T-helper 9 cell (primary cell): ENCODE measurements at places on chromosomes 16 and 17.

DNA sequence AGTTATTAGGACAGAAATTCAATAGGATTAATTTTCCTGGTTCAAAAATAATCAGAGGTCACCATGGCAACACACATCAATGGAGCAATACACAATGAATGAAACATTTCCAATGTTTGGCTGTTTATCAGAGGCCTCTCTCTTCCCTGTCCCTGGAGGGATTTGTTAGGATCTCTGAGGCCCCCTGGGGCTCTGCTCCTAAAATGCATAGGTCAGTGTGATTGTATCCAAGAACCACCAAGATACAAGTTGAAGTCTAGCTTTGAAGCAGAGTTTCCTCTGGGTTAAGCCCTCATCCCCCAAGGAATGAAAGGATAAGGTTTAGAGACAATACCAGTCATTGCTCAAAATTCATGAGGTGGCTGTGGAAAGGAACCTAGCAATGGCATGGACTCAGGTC lies 561.2 kb upstream of the C16orf82 start:
- DNase-seq: no peak

DNA sequence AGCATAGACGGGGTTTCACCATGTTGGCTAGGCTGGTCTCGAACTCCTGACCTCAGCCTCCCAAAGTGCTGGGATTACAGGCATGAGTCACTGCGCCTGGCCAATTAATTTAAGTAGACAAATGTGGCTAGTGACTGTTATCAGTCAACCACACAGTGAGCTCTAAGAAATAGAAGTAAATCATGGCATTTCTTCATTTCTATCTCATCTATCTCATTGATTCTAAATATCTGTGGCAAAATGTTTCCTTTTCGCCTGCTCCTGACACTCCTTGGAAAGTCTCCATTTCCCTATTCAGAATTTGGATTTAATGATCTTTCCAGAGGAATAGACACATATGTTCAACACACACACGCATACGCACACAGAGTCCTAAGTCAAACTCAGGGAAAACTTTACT lies 81.3 kb downstream of the HIC1 start:
- no peak for DNase-seq

- DNase-seq: no peak
Measured at GRCh38 chr16:5379954-5380353, 282.4 kb upstream of the EEF2KMT start.

- DNase-seq: peak; percentile 53
Measured at GRCh38 chr17:8120520-8121406, 2.4 kb upstream of the ALOXE3 start.

DNA sequence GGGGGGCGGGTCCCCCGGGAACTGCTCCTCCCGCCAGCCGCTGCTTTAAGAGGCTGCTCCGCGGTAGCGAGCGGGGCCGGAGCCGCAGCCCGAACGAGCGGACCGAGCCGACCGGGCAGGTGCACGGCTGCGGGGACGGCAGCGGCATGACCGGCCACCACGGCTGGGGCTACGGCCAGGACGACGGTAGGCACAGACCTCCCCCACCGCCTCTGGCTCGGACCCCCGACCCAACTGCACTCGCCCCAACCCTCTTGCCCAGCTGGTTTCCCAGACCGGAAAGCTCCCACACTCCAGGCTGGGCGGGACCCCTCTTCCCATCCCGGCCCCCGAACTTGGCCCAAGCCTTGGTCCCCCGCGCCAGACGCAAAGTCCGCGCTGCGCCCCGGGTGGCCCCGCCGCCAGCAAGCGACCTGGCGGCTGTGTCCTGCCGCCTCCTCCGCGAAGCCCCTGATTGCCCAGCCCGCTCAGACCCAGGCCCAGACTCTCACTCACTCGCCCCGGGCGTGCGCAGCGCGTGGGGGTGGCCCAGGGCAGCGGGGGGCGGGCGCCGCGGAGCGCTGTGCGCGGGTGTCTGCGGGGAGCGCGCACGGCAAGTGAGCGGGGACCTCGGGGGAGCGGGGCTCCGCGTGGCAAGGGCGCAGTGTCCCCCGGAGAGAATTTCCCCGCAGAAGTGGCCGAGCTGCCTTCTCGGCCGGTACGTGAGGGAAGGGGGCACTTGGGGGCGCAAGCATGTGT lies at the start of gene CA7:
Gene CA7 (plus strand): TSS at position 73 of the 738 bp plus-strand sequence. CDS start 74 bp downstream, at position 147.
- DNase-seq: no peak
